ENCODE measurements at places on chromosomes 7 and 10. TPM values are rescaled to one million over a fixed set of nuclear protein-coding genes. Genes with fewer than 3 reads are reported as not detected.

KAZALD1 gene
- total RNA-seq: 27.0 TPM

GLI3 gene
- 23.2 TPM for total RNA-seq

GRID1 gene
- 3.9 TPM for total RNA-seq

SOSTDC1 gene
- total RNA-seq: 25.6 TPM

PHTF2 gene
- total RNA-seq: 52.1 TPM

GPNMB gene
- 48.1 TPM for total RNA-seq

ZNF804B gene
- total RNA-seq: 1.2 TPM

NEURL1 gene
- 5.2 TPM for total RNA-seq

XRCC2 gene
- total RNA-seq: 6.0 TPM

PIK3CG gene
- 12.1 TPM for total RNA-seq

SPDYE1 gene
- total RNA-seq: not detected

RSPH10B gene
- total RNA-seq: not detected

WAPL gene
- 66.7 TPM for total RNA-seq

TCERG1L gene
- 0.32 TPM for total RNA-seq

PAX4 gene
- not detected for total RNA-seq

ADAP1 gene
- total RNA-seq: 11.7 TPM

APBB1IP gene
- 4.1 TPM for total RNA-seq

NXPH1 gene
- total RNA-seq: 2.0 TPM

INHBA gene
- 12.4 TPM for total RNA-seq

ARL5B gene
- 69.8 TPM for total RNA-seq

CUZD1 gene
- 0.63 TPM for total RNA-seq

TAS2R4 gene
- total RNA-seq: 8.1 TPM

NKX1-2 gene
- total RNA-seq: not detected

CPEB3 gene
- total RNA-seq: 7.4 TPM

MET gene
- total RNA-seq: 24.3 TPM

CDK14 gene
- total RNA-seq: 78.5 TPM

NFE2L3 gene
- total RNA-seq: 2.4 TPM

VIPR2 gene
- 2.0 TPM for total RNA-seq

NODAL gene
- not detected for total RNA-seq

UCN3 gene
- not detected for total RNA-seq

HGF gene
- 42.7 TPM for total RNA-seq

MDFIC gene
- total RNA-seq: 69.4 TPM

SUN3 gene
- not detected for total RNA-seq

CAMK2B gene
- 1.5 TPM for total RNA-seq

KCP gene
- 1.4 TPM for total RNA-seq

NACAD gene
- 1.9 TPM for total RNA-seq

NRP1 gene
- 172 TPM for total RNA-seq

TFR2 gene
- 0.69 TPM for total RNA-seq

CDK5 gene
- 6.7 TPM for total RNA-seq

GPR15LG gene
- 16.6 TPM for total RNA-seq

ADAM12 gene
- 95.0 TPM for total RNA-seq

FAM25G gene
- not detected for total RNA-seq

IFT22 gene
- total RNA-seq: 28.2 TPM

SP8 gene
- total RNA-seq: 0.11 TPM

CALML5 gene
- total RNA-seq: not detected
